ENCODE measurements at places on chromosomes 6 and 20.

GRCh38 chr20:50693001-50693400, 1.7 kb upstream of the RIPOR3 start:
- DNase-seq, result no peak

DNA sequence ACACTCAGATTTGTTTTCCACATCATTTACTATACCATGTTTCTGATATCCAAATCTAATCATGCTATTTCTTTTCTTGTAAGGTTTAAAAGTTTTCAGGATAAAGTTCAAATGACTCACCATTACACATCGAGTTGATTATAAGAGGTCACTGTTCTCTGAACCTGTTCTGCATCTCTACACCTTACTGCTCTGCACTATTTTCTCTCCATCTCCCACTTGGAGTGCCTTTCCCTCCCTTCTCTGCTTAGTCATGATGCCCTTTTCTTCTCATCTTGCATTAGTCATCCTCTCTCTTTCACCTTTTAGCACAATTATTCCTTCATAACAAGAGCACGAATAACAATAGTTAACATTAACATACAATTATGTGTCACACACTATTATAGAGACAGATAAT, 37.5 kb upstream of the FUT9 start:
- DNase-seq, result no peak

DNA sequence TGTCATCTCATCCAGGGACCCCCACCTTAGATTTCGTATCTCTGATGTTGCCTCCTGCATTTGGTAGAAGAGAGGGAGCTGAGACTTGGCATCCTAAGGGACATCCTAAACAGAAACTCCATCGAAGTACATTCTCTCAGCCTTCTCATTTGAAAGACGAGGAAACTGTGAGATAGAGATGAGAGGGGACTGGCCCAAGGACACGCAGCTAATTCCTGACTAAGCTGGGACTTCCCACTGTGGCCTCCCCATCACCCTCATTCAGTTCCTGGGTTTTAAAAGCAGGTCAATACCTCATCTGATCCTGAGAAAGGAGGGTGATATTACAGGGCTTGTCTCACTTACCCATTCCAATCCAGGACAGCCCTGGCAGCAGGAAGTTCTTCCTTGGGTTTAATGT, 855 bp upstream of the WFDC5 start:
- DNase-seq, result no peak

DNA sequence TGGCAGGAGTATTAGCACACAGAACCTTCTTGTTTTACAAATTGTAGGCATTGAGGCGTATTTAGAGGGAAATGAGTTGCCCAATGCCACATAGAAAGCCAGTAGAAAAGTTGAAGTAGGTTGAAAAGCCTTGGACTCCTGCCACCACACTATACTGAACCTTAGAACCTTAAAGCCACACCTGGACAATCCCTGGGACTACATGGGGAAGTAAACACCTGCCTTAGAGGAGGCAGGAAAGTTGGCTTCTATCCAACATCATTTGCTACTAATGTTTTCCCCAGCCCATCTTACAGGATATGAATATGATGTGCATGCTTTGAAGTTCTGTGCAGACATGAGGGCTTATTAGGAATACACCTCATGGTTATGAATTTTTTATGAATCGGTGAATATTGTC, 5.3 kb upstream of the EPPIN start:
- no peak for DNase-seq

DNA sequence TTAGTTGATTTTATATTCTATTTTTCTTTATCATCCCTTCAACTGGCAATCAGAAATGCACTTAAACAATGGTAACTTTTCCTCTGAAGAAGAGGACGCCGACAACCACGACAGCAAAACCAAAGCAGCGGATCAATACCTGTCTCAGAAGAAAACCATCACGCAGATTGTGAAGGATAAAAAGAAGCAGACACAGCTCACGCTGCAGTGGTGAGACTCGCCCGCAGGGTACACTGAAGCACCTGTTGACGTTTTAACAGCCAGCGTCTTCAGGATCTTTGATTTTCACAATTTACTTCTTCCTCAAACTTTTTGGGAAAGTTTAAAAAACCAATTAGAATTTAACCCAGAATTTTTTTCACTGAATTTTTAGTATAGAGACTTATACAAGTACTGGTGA, 701 bp downstream of the RFX6 start:
- DNase-seq, result no peak

DNA sequence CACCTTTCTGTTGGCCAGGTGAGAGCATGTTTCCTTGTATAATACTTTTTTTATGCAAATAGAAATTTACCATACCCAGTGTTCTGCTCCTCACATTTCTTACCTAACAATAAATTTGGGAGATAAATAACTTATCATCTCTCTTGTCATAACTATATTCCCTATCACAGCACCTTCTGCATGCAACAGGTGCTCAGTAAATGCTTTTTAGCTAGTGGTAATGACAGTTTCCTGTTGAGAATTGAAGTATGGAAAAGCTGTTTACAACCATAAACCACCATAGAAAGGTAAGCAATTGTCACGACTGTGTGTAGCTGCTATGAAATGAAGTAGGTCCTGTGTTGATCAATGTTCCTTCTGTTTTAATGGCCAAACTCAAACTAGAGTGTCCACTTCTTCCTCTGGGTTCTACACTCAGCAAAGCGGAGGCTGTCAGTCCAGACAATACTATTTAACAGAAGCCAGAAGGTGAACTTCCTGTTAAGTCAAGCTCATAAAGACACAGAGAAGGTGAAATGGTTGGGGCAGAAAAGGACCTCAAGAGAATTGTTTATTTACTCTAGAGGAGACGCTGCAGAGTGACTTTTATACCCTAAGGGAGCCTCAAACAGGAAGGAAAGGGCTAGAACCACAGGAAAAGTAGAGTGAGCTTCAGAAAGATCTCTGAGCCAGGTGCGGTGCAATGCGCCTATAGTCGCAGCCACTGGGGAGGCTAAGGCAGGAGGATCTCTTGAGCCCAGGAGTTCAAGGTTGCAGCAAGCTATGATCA, 84.0 kb upstream of the SLC22A16 start:
- DNase-seq, result no peak

GRCh38 chr6:11899645-11900044, 112.5 kb upstream of the HIVEP1 start:
- no peak for DNase-seq

GRCh38 chr6:35073766-35074471, 67.2 kb downstream of the TCP11 start:
- DNase-seq, result no peak

DNA sequence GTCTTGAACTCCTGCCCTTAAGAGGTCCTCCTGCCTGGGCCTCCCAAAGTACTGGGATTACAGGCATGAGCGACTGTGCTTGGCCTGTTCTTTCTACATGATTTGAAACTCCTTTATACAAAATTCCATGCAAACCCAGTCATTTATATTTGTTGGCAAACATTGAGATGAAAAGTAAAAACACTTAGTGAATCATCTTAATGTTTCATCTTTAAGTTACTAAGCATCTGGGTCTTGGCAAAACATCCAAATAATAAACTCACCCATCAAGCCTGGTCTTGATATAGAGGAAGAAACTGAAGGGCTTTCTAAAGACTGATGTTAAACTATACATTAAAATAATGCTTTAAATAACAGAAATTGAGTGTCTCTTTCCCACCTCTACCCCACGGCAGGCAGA, 95.1 kb downstream of the FUT9 start:
- DNase-seq, result no peak

DNA sequence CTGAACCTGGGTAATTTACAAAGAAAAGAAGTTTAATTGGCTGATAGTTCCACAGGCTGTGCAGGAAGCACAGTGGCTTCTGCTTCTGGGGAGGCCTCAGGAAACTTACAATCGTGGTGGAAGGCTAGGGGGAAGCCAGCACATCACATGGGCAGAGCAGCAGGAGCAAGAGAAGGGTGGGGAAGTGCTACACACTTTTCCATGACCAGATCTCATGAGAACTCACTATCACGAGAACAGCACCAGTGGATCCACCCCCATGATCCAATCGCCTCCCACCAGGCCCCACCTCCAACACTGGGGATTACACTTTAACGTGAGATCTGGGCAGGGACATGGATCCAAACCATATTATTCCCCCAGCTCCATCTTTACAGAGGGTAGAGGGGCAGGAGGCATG, 166.4 kb downstream of the NFATC2 start:
- no peak for DNase-seq

- no peak for DNase-seq
Observed at GRCh38 chr6:107800564-107801164, 23.4 kb downstream of the SCML4 start.

DNA sequence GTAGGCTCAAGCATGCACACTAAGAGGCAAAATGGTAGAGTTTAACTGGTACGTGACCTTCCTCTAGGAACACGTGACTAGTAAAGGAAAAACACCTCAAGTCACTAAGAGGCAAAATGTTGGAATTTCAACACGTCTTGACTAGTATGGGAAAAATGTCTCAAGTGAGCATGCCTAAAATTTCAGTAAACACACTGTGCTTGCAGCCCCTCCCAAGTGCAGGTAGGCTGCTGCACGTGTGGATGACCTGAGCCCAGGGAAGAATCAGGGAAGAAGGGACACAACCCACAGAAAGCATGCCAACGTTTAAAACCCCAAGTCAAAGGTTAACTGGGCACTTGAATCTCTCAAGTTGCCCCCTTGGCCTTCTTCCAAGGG, 162.2 kb downstream of the TENT5A start:
- no peak for DNase-seq

DNA sequence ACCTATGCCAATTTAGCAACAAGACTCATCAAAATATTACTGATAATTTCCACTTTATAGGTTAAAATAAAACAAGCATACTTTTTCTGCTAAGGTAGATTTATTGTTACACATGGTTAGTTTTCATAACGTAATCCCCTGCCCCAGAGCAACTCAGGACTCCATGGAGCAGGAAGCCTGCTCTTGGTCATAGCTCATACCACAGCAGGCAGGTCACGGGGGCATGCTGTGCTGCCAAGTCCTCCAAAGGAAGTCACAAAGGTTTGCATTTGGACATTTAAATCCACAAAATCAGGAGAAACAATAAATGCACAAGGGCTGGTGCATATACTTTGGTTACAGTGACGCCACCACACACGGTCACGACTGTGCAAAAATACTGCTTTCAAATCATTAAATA, 12.5 kb downstream of the GZF1 start:
- no peak for DNase-seq

DNA sequence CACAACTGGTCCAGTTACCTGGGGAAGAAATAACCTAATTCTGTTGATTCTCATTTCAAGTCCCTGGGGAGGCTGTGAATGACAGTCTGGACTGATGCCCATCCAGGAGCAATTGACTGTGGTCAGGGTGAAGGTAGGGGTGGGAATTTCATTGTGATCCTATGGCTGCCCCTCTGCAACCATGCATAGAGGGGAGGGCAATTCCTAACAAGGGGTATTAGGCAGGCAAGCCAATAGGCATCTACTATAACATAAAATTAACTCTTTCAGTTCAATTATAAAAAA, 44.0 kb upstream of the TRAM2 start:
- DNase-seq, result no peak

DNA sequence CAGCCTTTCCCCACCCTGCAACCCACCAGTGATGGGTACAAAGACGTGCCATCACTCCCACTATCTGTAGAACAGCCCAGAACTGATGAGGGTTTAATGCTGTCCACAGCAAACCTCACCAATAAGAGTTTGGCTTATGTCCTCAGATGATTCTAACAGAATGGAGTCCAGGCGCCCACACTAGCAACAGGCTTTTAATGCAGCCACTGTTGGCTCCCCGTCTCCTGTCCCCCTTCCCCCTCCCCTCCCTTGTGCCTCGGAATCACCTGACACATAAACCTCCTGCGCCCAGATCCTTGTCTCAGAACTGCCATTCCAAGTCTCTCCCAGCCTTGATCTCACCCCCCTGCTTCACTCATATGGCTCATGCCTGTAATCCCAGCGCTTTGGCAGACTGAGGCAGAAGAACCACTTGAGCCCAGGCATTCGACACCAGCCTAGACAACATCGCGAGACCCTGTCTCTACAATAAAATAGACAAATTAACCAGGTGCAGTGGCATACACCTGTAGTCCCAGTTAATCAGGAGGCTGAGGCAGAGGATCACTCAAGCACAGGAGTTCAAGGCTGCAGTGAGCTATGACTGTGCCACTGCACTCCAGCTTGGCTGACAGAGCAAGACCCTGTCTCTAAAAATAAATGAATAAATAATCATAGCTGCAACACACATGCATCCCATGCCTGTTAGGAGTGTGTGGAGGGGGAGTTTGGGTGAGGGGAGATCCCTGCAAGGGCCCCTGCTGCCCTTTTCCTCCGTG, 85.6 kb downstream of the SNX5 start:
- no peak for DNase-seq

- DNase-seq, result no peak
Observed at GRCh38 chr20:62428396-62429295, 1.3 kb upstream of the RBBP8NL start.

- DNase-seq, result no peak
Observed at GRCh38 chr6:79665725-79666551, 34.8 kb downstream of the SH3BGRL2 start.

GRCh38 chr20:37075932-37076685, 19.7 kb downstream of the RBL1 start:
- no peak for DNase-seq

DNA sequence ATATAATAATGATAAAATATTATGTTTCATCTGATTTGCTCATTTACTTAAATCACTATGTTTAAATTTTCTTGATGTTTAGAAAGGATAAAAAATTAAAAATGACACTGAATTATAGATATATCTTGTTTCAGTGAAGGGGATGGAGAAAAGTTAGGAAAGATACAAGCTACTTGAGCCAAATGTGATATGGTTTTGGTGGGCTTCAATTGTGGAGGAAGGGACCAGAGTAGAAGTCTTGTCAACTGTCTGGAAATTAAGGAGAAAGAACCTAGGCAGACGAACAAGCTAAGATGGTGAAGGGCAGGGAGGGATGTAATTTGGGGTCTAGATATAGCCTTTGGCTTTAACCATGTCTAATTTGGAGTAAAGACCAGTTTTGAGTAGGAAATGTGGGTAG, 186.4 kb upstream of the MMS22L start:
- no peak for DNase-seq

DNA sequence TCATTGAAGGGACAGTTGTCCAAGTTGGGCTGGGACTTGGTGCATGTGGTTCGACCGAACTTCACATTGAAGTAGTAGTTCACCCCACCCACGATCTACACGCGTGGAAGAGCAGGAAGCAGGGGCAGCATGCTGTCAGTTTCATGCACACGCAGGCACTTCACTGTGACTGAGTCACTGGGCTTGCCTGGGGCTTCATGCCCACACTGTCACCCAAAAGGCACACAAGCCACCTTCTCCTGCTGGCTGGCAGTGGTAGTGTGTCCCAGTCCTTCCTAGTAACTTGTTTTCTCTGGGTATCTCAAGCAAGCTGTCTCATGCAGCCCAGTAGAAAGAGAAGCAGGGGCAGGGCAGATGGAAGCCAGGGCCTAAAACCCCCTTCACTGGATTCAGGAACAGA, 2.0 kb downstream of the CST5 start:
- no peak for DNase-seq

GRCh38 chr20:32871627-32872160, 13.0 kb downstream of the EFCAB8 start:
- DNase-seq, result no peak

DNA sequence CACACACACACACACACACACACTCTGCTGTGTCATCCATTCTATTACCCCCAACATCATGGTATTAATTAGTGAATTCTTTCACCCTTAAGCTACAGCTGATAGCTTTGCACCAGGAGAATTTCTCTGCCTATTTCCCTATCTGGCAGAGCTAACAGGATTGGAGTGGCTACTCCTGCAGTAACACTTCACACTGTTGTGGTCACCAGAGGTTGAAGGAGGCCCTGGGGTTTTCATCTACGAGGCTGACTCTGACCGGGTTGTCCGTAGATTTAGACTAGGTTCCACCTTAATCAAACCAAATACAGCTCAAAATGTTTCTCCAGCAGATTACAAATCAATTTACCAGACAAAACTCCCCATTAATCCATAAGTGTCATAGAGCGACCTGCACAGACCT, 69.2 kb upstream of the RIPOR2 start:
- no peak for DNase-seq
